ENCODE measurements at places on chromosomes 3 and 15.

GRCh38 chr15:83292317-83292716 is 7.9 kb upstream of the BNC1 start:
- DNase-seq: no peak

DNA sequence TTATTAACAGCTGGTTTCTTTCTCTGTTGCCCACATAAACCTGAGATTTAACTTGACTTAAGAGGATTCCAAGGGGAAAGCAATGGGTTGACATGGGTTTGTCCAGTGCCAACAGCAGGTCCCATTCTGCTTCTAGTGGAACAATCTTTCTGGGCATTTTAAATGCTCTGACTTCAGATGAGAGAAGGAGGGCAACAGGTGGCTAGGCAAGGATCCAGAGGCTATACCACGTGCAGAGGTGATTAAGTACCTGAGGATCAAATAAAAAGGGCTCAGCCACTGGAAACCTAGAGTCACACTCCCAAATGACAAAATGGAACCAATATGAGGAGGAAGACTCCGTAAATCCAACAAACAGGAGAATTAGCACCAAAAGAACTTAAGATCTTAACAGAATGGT is 28.5 kb downstream of the CMTM6 start:
- no peak for DNase-seq

DNA sequence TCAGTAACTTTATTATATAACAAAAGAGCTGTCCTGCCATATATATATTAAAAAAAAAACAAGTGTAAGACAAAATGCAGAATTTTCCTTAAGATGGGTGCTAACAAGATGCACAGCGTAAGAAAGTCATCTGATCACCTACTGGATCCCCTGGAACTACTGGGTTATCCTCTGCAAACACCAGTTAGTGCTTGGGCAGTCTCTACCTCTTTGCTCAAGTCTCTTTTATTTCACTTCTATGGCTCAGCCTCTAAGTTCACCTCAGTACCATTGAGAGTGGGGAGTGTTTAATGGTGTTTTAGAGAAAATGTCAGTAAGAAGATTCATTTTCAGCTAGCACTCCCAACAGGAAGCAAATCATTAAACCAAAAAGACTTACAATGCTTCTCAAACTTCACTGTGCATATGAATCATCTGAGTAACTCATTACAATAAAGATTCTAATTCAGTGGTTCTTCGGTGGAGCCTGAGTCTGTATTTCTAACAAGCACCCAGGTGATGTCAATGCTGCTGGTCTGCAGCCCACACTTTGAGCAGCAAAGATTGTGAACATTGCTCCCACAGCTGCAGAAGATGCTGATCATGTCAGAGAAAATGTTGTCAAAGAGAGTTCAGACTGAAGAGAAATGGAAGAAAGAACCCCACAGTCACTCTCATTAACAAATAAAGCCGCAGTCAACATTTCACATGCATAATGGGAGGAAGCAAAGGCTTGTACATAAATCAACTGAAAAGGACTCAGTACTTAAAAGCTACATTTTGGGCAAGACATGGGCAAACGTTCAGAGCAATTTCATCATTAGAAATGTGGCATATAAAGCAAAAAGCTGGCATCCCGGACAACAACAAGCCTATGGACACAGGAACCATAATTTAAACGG is 227.1 kb upstream of the ATP11B start:
- no peak for DNase-seq

DNA sequence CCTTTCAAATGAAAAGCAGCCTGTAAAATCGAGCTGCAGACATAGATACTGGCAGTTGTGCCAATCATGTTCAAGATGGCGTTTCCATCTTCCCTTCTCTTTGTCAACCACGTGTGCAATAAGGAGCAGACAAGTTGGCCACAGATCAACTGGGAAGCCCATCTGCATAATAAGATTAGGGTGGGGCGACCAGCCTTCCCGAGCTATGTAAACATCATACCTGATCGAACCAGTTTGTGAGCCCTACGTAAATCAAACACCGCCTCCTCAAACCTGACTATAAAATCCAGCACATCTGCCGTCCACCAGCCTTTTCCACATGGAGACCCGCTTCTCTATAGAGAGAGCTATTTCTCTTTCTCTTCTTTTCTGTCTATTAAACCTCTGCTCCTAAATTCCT is 37.2 kb downstream of the TRIM42 start:
- no peak for DNase-seq

- no peak for DNase-seq
Measured at GRCh38 chr15:36156879-36157427, 422.5 kb upstream of the CDIN1 start.

DNA sequence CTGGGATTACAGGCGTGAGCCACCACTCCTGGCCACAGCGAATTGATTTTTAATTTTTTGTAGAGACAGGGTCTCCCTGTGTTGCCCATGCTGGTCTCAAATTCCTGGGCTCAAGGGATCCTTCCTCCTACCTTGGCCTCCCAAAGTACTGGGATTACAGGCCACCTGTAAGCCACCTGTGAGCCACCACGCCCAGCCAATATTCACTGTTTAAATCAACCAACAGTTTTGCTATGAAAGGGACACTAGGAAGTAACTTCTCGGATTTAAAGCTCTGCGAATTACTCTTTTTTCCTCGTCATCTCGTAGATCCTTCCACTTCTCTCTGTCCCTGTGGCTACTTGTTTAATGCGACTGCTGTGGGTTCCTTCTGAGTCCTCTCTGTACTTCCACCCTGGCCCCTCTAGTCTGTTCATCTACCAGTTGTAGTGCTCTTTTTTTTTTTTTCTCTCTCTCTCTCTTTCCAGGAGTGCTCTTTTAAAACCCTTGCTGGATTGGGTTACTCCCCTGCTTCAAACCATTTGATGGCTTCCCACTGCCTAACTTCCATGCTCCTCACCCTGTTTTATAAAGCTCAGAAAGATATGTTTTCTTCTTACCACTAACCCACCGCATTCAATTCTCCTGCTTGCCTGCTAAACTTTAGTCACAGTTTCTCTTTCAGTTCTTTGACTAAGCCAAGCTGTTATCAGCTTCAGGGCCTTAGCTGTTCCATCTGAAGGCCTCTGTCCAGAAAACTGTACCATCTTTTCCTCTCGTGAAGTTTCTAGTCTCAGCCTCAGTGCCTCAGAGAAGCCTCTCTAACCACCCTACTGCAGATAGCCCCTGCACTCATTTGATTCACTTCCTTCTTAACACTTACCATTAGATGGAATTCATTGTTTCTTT is 12.4 kb downstream of the RTF1 start:
- no peak for DNase-seq

- DNase-seq: no peak
Measured at GRCh38 chr15:57388464-57388863, 12.2 kb downstream of the CGNL1 start.
